GM13977 (cell line): ENCODE measurements at places on chromosomes 6 and 20.

GRCh38 chr6:83006270-83006905, 59.3 kb downstream of the UBE3D start:
- no peak for DNase-seq

DNA sequence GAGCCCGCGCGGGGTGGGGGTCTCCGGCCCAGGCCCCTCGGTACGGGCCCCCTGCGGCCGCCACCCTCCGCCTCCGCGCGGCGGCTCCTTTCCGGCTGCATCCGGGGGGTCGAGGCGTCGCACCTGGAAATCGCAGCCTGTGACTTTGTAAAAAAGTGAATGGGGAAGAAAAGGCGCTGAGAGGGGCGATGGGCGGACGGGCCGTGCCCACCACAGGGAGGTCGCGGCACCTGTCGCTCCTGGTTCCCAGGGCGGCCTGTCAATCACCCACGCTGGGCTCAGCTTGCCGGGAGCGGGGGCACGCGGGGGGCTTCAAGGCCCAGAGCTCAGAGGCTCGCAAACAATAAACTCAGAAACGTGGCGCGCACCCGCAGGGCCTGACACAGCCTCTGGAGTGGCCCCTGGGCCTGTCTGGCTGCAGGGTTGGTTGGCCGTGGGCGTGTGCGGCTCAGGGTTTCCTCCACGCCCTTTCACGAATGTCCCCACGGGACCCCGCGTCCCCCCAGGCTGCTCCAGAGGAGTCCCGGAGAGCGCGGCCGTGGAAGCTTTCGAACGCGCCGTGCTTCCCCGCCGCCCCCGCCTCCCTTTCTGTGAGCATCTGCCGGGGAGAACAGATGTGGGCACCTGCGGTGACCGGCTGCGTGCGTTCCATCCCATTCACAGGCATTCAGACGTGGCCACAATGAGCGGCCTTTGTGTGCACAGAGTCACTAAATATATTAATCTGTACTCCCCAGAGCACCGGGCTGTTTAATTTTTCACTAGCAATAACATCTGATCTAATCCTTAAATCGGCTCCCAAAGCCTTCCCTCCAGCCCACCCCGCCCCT, 6.1 kb upstream of the DLL1 start:
- no peak for DNase-seq

DNA sequence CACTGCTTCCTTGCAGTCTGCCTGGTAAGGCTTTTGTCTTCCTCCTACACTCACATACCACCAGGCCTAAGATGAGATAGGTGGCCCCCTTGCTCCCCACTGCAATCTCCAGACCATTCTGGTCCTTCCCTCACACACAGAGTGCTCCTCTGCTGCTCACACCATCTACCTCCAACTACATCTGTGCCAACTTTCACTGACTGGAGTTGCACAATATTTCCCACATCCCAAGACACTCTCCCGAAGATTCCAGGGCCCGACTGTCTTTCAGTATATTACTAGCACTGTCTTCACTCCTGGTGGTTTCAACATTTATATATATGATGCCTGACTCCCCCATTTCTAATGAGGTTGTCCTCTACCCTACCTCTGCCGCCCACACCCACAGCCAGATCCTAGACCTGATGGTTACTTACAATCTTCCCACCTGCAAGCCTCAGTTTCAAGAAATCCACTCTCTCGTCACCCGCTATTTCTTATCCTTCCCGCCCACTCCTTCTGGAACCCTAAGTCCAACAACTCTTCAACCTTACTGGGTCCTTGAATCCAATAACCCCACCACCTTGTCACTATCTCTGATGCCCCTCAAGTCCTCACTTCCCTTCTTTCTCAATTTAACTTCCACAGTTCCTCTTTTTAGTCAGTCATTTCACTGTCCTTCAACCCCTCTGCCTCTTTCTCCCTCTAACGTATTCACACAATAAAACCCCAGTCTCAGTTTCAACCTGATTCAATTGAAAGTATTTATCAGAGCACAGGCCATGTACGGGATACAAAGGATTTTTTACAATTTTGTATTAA, 21.6 kb downstream of the RALGAPA2 start:
- peak; percentile 31 for DNase-seq

DNA sequence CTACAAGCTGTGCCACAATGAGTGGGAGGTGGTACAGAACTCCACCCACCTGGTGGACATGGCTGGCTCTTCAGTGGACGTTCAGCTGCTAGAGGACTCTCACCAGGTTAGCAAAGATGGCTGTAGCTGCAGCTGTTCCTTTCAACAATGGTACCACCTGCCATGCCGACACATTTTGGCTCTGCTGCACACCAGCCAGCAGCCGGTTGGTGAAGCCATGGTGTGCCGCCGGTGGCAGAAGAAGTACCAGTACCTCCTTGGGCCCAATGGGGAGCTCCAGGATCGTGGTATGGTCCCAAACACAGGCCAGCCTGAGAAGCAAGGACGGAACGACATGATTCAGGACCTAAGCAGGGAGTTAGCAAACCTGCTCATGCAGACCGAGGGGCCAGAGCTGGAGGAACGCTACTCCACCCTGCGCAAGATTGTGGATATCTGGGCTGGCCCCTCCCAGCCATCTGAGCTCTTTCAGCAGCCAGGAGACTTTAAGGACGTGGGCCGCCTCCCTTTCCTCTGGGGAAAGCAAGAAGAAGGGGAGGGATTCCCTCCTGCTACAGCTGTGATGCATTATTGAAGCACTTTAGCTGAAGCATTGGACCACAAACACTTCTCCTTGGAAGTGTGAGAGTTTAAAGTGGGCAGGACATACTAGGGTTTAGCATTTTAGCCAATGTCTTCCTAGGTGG, 2.8 kb upstream of the ZSWIM1 start:
- DNase-seq: no peak

- DNase-seq: no peak
Observed at GRCh38 chr20:4073852-4074741, 58.7 kb upstream of the RNF24 start.

GRCh38 chr6:137698636-137699030, 168.4 kb upstream of the TNFAIP3 start:
- DNase-seq: no peak

DNA sequence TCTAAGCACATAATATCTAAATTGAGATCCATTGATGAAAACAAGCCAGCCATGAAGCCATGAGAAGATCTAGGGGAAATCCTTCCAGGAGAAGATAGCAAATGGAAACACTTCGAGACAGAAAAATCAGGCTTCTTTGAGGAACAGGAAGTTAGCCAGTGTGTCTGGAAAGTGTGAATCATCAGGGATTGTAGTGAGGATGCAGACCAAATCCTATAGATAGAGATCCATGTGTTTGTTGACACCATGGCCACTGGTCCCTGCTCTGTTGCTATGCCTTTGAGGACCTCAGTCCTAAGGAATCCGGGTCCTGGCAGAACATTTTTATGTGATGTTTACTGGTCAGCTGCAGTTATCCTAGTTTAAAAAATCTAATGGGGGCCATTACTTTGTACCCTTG, 6.6 kb upstream of the ELOVL2 start:
- no peak for DNase-seq

DNA sequence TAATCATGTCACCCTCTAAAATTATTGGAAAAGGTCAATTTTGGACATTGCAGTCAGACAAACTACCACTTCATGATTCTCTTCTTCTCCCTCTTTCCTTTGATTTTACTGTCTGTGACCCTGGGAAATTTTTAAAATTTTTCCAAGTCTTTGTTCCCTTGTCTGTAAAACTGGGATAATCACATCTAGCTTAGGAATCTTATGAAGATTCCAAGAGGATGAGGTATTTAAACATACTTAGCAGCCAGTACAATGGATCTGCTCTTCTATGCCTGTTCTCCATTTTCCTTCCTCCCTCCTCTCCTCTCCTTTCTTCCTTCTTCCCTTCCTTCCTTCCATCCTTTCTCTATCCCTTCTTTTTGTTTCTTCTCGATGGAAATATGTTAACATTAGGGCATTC, 651.6 kb upstream of the MARCKS start:
- DNase-seq: no peak

DNA sequence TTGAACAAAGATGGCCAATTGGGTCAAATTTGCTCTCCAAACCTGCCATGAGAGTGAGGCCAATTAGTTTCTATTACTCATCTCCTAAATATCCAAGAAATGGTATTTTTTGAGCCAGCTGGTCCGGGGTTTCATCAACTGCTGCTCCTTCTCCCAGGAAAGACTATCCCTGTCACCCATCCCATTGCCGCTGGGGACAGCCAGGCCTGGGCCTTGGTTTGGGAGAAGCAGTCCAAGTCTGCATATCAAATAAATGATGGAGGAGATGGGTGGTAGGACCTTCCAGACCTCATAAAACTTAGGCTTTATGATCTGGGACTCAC, 46.7 kb upstream of the TTPAL start:
- no peak for DNase-seq

DNA sequence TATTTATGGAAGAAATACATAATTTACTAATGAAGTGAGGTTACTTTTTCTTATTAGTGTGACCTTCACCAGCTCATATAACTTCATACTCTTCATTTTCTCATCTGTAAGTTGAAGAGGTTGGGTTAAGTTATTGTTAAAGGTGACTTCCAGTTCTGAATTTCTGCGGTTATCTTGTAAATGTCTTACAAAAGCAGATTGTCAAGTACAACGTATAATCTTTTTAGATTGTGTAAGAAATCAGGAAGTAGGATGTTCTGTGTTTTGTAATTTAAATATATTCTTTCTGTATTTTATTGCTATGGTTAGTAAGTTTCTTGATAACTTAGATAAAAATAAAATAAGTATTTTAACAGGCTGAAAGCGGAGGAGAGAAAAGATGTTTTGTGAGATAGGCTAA, 12.0 kb downstream of the WTAP start:
- no peak for DNase-seq

- DNase-seq: peak; percentile 22
Observed at GRCh38 chr6:16473184-16473907, 235.0 kb downstream of the GMPR start.

DNA sequence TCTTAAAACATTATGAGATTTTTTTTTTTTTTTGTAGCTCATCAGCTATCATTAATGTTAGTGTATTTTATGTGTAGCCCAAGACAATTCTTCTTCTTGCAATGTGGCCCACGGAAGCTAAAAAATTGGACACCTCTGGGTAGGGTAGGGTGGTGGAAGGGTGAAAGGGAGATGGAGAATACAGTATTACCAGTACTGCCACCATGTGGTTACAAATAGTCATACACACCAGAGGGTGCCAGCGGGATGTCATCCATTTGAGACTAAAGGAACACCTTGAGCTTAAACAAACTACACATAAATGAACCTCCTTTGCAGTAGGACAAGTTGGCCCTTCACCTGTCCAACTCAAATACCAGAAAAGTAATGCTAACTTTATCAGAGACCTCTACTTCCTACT, 601.9 kb downstream of the HTR1B start:
- DNase-seq: no peak

DNA sequence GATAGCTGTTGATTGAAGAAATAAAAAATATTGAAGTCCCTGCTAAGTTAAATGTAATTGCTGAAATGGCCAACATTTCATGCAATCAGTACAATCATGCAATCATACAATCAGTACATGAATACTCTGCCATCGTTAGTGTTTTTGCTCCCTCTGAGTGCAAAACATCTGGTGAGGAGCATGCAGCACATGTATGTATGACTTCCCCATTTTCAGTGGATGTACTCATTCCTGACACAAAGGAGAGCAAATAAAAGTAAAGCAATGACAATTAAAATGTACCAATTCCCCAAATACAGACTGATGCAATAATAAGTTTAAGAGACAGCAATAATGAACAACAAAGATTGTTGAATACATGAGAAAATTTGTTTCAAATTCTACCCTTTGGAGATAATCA, 140.7 kb downstream of the PLCB1 start:
- no peak for DNase-seq

- peak; percentile 52 for DNase-seq
Observed at GRCh38 chr20:35893942-35894341, 60.4 kb downstream of the SCAND1 start.

GRCh38 chr6:159461266-159461665, 231.8 kb downstream of the SOD2 start:
- DNase-seq: no peak

- DNase-seq: peak; percentile 4
Observed at GRCh38 chr6:100719883-100720682, 161.0 kb downstream of the ASCC3 start.

- no peak for DNase-seq
Observed at GRCh38 chr6:139172567-139172966, 37.7 kb downstream of the HECA start.

DNA sequence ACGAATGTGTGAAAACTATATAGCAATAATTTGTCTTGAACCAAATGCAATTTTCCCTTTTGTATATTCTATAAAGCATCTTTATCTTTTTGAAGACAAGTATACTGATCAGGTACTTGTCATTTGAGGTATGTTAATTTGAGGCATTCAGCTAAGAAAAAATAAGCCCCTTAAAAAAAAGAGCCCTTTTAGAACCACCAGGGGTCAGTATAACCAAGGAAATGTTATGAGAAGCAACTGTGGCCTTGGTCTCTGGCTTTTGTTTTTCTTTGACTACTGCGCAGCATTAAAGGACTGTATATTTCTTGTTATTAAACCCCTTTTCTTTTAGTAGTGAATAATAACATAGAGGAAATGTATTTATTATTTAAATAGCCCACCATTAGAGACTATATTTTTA, 43.1 kb downstream of the CD109 start:
- peak; percentile 36 for DNase-seq

- DNase-seq: no peak
Observed at GRCh38 chr6:108920751-108921150, 72.5 kb downstream of the ARMC2 start.

GRCh38 chr6:167495506-167496401, 170.9 kb downstream of the TTLL2 start:
- no peak for DNase-seq

- no peak for DNase-seq
Observed at GRCh38 chr6:45584127-45584526, 206.4 kb upstream of the SUPT3H start.

- no peak for DNase-seq
Observed at GRCh38 chr20:6311841-6312655, 189.2 kb upstream of the FERMT1 start.

DNA sequence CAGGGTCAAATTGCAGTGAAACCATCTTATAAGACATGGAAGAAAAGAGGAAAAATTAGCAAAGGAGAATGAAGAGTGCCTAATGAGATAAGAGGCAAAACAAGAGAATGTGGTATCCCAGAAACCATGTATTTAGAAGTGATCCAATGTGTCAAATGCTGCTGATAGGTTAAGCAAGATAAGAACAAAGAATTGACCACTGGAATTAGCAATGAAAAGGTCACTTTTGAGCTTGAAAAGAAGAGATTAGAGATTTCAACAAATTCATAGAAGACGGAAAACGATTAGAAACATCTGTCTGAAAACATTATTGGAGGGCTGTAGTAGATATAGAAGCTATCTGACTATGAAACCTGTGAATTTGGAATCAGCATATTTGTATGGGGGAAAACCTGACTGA, 112.2 kb downstream of the AHI1 start:
- DNase-seq: no peak

GRCh38 chr6:29948277-29948676, 5.9 kb downstream of the HLA-A start:
- DNase-seq: no peak
